ENCODE measurements at places on chromosomes 11 and 22. TPM values are rescaled to one million over a fixed set of nuclear protein-coding genes. Genes with fewer than 3 reads are reported as not detected.

DNA sequence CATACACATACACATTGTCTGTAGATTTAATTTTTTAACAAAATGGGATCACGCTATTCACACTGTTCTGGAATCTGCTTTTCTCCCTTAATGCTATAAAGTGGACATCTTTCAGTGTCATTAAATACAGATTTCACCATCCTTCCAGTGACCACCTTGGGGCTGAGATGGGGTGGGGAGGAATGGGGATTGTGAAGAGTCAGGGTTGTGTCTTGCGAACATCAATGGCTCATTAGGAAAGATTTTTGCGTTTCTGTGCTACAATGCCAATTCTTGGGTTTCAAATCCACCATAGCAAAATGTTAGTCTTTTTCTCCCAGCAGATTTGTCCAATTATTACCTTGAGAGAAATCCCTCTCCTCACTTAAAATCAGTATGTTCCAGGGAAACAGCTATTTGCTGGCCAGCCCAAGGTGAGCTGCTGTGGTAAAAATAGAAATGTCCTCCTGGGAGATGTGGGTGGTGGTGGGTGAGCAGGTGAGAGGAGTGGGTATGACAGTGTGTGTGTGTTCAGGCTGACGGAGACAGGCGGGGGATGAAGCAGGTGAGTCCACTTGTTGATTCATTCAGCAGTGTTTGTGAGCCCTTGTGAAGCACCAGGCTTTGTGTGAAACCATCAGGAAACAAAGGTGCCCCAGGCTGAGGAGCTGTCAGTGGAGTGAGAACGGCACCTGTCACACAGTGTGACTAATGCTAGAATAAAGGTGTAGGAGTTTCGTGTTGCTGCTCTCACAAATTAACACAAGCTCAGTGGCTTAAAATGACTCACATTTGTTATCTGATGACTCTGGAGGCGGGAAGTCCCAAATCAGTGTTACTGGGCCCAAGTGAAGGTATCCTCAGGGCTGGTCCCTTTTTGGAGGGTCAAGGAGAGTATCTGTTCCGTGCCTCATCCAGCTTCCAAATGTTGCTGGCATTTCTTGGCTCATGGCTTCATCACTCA lies 1.7 kb upstream of the CBX6 start:
- no peak for DNase-seq

- DNase-seq = no peak
These were observed 63.3 kb downstream of the PRMT3 start for GRCh38 chr11:20450829-20451228.

GRCh38 chr11:28384418-28384817 lies 276.2 kb downstream of the METTL15 start:
- DNase-seq = no peak

- no peak for DNase-seq
These were observed 52.5 kb downstream of the TPCN2 start for GRCh38 chr11:69101115-69101791.

DNA sequence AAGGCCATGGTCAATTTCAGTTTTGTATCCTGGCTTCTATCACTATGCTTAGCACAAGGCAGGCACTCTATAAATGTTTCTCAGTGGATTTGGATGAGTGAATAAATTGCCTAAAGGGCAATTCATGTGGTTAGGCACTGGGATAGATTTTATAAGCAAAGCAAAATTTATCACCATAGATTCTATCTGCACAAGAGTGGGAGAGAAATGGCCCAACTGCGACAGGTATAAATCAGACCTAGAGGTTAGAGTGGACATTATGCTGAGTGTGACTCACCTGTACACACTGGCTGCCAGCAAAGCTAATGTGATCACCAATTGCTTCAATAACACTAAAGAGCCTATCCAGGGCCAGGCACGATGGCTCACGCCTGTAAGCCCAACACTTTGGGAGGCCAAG lies 514.0 kb downstream of the BUD13 start:
- DNase-seq = no peak

- no peak for DNase-seq
These were observed 155.7 kb downstream of the SNX19 start for GRCh38 chr11:130760515-130761125.

DNA sequence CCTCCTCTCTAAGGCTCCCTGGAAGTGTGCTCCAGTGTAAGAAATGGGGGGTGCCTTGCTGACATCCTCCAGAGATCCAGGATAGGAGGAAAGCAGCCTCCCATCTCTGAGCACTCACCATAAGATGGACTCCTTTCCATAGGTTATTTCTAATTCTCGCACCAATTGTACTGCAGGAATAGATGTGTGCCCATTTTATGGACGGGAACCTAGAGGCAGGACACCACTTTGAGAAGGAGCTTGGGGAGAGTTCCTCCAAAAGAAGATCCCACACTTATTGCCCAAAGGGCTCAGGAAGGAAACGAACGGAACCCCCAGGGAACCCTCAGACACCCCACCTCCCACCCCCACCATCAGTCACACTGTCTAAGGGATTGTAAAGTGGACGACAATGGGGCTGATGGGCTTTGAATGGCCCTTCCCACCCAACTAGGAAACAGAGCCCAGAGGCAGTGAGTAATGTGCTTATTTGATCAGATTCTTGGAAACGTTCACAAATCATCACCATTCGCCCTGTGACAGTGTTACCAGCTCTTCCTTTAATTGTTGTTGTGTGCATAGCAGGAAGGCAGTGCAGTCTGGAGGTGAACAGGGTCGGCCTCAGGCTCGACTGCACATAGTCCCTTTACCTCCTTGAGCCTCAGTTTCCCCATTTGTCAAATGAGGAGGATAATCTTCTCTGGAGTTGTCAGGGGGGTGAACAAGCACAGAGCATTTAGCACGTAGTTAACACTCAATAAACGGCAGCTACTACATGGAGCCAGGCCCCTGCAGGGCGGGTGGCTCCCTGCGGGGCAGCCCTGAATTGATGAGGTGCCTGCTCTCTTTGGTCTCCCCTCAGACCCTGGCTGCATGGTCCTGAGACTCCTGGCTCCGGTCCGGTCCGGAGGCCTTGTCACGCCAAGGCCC lies 8.4 kb upstream of the MN1 start:
- DNase-seq = no peak

DNA sequence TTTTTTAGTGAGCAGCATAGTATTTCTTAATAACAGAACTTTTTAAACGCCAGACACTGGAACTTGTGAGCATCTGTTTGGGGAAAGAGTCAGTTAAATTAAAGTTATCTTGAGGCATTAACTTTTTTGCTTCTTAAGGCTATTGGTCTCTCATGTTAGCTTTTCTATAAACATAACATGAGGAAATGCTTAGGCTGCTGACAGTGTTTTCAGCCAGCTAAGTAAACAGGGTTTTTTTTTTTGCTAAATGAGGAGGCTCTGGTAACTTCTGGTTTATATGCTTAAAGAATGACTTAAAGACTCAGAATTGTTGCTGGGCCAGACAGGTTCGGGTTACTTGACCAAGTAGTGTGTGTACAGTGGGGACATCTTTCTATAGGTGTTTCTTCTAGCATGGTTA lies 95.8 kb upstream of the ALKBH3 start:
- DNase-seq = no peak

DNA sequence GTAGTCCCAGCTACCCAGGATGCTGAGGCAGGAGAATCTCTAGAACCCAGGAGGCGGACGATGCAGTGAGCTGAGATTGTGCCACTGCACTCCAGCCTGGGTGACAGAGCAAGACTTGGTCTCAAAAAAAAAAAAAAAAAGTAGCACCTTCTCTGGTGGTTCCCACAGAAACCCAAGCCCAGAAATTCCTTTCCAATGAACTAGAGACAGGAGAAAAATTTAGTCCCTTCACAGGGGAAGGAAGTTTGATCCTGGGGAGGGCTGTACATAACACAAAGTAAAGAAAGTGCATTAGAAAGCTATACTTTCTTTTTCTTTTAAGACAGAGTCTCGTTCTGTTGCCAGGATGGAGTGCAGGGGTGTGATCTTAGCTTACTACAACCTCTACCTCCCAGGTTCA lies 25.5 kb upstream of the APOA1 start:
- DNase-seq = no peak

- no peak for DNase-seq
These were observed 171.3 kb upstream of the TMEM45B start for GRCh38 chr11:129644326-129644725.

DNA sequence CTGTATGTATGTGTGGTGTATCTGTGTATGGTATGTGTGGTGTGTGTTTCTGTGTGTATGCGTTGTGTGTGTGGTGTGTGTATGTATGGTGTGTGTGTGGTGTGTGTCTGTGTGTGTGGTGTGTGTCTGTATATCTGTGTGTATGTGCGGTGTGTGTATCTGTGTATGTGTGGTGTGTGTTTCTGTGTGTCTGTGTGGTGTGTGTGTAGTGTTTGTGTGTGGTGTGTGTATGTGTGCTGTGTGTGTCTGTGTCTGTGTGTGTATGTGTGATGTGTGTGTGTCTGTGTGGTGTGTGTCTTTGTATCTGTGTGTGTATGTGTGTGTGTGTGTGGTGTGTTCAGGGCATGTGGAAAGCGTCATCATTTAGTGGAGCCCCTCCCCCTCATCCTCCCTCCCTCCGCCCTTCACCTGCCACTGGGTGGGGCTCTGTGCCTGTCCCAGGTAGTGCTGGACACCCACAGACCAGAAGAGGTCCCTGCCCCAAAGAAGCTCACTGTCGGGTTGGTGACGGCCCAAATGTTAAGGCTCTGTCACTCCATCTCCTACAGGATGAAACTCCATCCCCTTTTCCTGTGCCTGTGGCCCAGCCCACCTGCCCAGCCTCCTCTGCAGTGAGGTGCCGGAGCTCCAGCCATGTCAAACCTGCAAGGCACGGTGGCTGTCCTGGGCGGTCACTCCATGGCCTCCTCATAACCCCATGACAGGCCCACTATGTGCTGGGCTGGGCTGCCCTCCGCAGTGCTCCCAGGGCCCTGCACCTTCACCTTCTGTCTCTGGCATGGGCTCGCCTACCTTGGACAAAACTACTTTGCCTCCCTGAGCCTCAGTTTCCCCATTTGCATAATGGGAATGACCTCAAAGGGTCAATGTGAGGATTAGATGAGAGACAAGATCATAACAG lies 23.4 kb upstream of the SHISAL1 start:
- DNase-seq = no peak

GRCh38 chr22:26889802-26890201 lies 232.4 kb downstream of the MIAT start:
- DNase-seq = no peak

DNA sequence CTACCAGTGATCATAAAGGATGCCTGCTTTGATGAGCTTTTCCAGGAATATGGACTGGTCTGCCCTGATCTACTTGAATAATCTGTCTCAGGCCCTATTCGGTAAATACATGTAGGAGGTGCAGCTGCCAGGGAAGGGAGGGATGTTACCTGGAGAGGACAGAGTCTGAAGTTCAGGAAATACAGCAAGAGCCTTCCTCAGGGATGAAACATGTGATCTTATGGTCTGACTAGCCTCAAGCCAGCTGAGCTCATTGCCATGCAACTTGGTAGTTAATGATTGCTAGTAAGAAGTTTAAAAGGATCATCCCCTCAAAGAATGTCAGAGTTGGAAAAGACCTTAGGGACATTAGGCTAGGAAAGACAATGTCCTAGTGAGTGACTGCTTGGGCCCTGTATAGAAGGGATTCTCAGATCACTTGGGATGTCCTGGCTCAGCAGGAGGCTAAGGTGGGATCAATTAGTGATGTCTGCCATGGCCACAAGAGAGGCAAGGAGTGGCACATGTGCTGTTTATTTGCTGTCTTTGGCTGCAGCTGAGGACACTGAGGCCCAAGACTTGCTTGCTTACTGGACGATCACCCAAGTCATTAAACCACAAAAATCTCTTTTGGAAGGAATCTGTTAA lies 18.5 kb downstream of the PTPRJ start:
- no peak for DNase-seq

- DNase-seq = no peak
These were observed 89.3 kb upstream of the ASPHD2 start for GRCh38 chr22:26339755-26340154.

Gene DBX1
- total RNA-seq = not detected

Gene UBQLNL
- 1.4 TPM for total RNA-seq
